ENCODE measurements at places on chromosomes 13 and 19.

DNA sequence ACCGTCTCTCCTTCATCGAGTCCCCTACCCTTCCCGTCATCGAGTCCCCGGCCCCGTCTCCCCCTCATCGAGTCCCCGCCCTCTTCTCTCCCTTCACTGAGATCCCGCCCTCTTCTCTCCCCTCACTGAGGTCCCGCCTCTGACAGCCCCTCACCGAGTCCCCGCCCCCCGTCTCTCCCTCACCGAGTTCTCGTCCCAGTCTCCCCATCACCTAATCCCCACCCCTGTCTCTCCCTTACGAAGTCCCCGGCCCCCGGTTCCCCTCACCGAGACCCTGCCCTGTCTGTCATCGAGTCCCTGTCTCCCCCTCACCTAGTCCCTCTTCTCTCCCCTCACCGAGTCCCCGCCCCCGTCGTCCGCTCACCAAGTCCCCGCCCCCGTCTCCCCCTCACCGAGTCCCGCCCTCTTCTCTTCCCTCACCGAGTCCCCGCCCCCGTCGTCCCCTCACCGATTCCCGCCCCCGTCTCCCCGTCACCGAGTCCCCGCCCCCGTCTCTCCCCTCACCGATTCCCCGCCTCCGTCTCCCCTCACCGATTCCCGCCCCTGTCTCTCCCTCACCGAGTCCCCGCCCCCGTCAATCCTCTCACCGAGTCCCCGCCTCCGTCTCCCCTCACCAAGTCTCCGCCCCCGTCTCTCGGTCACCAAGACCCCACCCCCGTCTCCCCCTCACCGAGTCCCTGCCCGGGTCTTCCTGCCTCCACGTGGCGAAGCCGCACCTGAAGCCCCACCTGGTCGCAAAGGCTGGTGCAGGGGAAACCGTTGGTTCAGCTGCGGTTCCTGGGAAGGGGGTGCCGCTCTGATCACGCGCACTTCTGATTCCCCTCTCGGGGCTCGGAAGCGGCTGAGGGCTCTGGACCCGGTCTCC lies 23.9 kb upstream of the ZNF846 start:
- DNase-seq: peak; percentile 87

GRCh38 chr13:108638901-108639300 lies 9.5 kb downstream of the MYO16 start:
- no peak for DNase-seq

DNA sequence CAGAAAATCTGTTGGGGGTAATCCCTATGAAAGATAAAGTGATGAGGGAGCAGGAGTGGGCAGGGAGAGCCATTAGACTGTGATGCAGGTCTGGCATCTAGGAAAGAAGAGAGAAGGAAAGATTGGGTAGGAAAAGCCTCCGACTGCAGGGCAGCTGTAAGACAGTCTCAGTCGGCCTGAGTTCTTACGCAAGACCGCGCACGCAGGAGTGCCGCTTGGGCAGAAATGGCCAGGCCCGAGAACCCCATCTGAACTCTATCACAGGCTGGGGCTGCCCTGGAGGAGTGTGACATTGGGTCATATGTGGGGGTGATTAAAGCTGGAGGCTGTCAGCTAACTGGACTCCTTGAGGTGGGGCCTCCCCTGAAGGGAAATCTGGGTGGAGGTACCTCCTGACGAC lies 13.9 kb upstream of the FBXL3 start:
- no peak for DNase-seq

DNA sequence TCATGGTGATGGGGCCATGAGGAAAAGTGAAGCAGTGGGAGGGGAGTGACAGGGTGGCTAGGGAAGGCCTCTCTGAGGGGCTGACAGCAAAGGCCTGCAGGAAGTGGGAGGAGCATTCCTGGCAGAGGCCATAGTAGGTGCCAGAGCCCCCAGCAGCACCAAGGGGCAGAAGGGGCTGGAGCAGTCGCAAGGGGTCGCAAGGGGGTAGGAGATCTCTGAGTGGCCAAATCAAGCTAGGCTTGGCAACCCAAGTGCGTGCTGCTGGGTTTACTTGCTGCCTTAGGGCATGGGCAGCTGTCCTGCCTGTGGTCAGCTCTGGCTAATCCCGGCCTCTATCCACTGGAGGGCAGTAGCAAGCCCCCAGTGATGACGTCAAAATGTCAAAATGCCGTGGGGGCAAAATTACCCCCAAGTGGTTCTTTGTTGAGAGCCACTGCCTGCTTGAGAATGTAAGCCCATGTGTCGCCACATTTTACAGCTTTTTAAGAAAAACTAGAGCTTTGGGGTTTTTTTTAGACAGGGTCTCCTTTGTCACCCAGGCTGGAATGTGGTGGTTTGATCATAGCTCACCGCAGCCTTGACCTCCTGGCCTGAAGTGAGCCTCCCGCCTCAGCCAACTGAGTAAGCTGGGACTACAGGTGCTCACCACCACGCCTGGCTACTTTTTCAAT lies 11.8 kb downstream of the CCDC97 start:
- DNase-seq: peak; percentile 48

GRCh38 chr19:51822946-51823345 lies 28.0 kb downstream of the FPR3 start:
- no peak for DNase-seq

- DNase-seq: no peak
Observed at GRCh38 chr19:55597501-55597921, 1.8 kb downstream of the FIZ1 start.

DNA sequence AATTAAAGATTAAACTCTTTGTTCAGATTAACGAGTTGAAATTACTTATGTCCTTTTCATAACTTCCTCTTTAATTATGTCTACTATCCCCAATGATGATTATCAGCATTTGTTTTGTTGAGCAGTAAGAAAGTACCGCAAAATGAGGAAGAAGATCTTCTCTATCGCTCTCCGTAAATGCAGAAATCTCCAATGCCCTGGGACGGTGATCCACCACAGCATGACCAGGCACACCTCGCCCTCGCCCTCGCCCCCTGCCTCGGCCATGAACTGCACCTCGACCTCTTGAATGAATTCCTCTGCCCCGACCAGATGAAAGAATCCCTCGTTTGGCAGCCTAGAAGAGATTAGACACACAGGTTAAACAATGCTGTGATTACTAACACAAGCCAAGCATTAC lies 69.1 kb downstream of the RBM26 start:
- DNase-seq: peak; percentile 26

DNA sequence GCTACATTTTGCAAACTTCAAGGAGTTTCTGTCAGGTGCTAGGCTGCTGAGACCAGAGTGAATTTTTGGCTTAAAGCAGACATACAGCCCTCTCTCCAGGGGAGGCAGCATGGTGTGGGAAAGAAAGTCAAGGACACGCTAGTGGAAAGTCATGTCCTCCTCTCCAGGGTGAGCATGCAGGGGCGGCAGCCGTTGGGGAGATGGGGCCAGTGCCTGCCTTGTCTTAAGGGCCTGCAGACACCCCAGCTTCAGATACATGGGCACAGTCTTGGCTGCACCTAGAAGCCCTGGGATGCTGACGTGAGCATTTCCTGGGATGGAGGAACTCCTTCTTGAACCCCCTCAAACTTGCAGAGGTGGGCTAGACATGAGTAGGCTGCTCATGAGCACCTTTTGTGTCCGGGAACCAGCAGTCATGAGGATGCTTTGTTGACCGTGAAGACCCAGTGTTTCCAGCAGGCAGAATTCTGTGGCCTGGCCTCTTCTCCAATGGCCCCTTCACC lies 43.3 kb upstream of the PEPD start:
- no peak for DNase-seq

GRCh38 chr19:6417713-6418561 lies 6.7 kb downstream of the KHSRP start:
- no peak for DNase-seq
